ENCODE measurements at places on chromosomes 6 and 20.

DNA sequence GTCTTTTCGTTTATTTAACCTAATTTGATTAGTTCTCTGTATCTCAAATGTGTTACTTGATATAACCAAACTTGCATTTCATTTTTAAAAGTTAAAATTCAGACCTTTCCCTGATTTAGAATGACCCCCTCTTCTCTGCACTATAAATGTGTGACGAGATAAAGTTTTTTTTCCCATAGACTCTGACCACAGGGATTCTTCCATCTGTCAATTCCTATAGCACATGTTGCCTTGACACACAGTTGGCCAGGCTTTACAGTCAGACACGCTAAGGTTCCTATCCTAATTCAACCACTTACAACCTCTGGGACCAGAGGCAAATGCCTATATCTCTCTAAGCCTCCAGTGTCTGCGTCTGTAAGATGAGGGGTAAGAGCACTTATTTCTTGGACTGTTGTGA is 40.6 kb downstream of the KCNS1 start:
- no peak for DNase-seq

- DNase-seq: no peak
These were observed 4.0 kb downstream of the ID4 start for GRCh38 chr6:19841181-19841580.

DNA sequence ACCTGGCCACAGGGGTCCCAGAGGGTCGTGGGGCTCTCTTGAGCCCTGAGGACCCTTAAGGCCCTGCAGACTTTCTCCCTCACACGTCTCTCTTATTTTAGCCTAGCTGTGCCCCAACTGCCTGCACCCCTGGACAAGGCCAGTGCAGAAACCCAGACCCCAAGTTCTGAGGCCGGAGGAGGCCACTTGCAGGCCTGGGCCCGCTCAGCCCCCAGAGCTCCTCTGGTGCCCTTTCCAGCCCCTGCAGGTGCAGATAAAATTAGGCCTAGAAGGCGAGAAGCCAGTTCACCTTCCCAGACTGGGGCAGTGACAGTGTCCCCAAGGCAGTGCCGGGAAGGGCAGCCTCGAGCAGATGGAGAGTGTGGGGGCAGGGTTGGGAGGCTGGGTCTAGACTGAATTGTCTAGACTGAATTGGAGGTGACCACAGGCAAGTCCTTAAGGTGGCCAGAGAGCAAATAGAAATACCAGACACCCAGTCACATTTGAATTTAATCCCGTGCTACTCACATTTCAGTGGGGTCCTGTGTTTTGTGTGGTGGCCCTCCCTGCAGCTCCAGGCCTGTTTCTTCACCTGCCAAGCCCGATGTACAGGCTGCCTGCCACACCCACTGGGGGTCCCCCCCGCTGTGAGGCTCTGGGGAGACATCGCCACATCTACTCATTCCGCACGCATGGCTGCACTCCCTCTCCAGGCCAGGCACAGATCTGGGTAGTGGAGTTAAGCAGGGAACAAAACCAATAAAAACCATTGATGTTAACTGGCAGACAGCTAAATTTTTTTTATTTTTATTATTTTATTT is 8.6 kb upstream of the IP6K3 start:
- DNase-seq: no peak

DNA sequence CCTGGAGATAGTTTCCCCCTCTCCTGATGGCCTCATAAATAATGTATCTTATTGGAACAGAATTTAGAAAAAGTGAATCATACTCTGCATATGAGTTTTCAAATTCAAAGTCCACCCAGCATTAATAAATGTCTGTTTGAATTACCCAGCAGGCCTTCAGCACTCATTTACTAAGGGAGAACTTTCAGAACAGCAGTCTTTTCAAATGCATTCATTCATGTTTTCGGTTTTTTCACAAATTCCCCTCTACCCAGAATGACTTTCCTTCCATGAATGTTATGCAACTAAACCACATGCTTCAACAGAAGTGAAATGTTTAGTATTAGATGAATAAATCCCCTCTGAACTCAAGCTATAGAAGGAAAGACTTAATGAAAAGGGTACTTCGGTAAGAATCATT is 92.4 kb downstream of the RTN4IP1 start:
- DNase-seq: no peak

DNA sequence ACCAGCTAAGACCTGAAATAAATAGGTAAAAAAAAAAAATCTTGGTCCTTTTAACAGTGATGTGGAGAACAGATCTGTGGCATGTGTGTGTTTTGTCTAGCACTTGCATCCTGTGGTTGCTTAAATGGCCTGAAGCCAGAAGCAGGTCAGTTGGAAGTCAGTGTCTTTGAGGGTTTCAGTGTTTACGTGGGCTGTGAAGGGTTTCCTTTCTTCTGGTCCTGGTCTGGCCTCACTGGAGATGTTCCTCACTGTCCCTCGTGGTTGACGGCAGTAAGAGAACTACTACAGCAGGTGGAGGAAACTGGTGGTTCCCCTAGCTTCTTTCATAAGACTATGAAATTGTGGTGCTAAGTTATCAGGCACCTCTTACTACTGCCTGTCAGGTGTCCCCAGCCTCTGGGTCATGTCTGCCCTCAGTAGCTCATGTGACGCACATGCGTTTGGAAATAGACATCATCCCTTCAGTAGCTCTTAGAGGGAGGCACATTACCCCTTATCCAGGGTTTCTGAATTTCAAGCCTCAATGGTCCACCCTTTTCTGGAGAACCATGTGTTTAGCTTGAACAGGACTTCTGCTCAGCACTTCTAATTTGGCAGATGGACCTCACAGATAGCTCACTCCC is 59.4 kb upstream of the SCP2D1 start:
- no peak for DNase-seq

DNA sequence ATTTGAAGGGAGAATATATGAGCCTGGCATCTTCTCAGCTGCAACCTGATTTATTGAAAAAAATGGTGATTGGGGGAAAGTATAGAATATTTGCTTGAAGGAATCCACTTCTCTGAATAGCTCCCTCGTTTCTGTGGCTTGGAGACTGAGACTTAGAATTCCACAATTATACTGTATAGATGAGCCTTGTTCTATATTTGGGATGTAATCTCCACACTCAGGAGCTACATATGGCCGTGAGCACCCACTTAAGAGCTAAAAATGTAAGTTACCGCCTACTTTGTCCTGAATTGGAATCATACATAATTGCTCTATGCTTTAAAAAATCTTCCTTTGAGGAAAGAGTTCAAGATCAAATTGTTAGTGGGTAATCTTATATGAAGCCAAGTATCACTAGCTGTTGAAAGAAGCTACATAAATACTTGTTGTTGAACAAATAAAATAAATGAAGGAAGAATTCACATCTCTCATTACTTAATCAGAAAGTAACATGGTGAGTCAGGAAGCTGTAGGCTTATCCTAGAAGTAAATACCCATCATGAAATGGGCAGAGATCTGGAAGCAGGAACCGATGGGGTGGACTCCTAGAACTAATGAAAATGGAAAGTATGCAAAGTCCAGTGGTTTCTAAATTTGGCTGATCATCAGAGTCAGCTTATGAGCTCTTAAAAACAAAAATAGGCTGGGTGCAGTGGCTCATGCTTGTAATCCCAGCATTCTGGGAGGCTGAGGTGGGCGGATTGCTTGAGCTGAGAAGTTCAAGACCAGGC is 254.3 kb downstream of the SOX4 start:
- no peak for DNase-seq

DNA sequence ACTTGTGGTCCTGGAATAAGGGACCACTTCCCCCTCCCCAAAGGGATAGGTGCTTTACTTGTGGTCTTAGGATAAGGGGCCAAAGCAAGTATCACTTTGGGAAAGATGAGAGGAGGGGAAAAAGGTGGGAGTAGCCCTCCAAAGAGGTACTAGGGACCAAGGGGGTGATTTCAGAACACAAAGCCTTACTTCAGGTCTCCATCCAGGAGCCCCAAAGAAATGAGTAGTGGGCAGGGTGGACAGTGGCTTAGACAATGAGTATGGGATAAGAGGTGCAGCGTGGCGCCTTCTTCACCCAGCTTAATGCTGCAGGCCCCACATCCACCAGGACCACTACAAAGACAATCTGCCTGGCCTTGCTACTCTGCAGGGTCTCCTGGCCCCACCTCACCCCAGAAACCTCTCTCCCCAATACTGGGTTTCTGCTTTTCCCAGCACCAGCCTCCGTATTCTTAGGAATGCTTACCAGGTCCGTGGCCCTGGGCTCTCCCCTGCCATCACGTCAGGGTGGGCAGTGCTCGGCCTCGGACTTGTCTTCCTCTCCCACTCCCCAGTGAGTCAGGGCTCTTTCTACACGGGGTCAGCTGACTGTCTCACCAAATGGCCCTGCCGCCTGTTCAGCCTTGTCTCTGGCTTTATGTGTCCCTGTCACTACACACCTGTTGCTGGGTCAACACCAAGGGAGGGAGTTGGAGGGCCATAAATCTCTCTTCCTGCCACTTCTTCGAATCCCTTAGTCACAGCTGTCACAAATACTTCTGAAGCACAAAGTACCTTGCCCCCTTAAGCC is 3.1 kb downstream of the NNAT start:
- DNase-seq: no peak

Measured in cardiac fibroblast (primary cell).